ENCODE measurements at places on chromosomes 11 and 22.

DNA sequence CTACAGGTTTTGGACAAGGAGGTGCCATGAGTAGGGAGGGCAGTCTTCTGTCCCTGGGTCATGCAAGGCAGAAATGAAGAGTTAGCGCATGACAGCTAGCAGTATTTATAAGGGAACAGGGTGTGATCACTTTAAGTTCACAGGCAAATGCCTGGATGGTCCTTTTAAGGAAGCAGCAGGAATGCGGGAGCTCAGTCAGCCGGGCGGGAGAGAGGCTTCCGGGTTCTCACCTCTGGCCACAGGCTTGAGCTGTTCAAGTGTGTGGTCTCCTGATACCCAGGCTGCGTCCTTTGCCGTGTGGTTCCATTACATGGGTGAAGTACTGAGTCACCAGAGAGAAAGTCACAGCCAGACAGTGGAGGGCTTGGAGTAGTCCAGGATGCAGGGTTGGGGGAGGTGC is 105.4 kb downstream of the BCR start:
- no peak for DNase-seq
- H3K4me1 ChIP-seq, result peaks cover 10% of the 10 kb centered on the region
- no peaks in the 10 kb centered on the region for H3K27me3 ChIP-seq
- no peaks in the 10 kb centered on the region for H3K36me3 ChIP-seq
- H3K27ac ChIP-seq, result no peak overlapping the region

GRCh38 chr11:72226701-72227100 is 2.1 kb downstream of the INPPL1 start:
- H3K4me1 ChIP-seq, result peaks cover 8% of the 10 kb centered on the region
- H3K4me3 ChIP-seq, result no peak overlapping the region
- no peaks in the 10 kb centered on the region for H3K27me3 ChIP-seq
- no peaks in the 10 kb centered on the region for H3K36me3 ChIP-seq
- no peak for DNase-seq

- no peaks in the 10 kb centered on the region for H3K36me3 ChIP-seq
Observed at GRCh38 chr11:11011617-11012016, 153.8 kb upstream of the ZBED5 start.

- H3K4me3 ChIP-seq, result no peak overlapping the region
- H3K27ac ChIP-seq, result no peak overlapping the region
- H3K27me3 ChIP-seq, result peaks cover 99% of the 10 kb centered on the region
- DNase-seq, result no peak
Observed at GRCh38 chr22:44316393-44317122, 3.8 kb upstream of the SHISAL1 start.

DNA sequence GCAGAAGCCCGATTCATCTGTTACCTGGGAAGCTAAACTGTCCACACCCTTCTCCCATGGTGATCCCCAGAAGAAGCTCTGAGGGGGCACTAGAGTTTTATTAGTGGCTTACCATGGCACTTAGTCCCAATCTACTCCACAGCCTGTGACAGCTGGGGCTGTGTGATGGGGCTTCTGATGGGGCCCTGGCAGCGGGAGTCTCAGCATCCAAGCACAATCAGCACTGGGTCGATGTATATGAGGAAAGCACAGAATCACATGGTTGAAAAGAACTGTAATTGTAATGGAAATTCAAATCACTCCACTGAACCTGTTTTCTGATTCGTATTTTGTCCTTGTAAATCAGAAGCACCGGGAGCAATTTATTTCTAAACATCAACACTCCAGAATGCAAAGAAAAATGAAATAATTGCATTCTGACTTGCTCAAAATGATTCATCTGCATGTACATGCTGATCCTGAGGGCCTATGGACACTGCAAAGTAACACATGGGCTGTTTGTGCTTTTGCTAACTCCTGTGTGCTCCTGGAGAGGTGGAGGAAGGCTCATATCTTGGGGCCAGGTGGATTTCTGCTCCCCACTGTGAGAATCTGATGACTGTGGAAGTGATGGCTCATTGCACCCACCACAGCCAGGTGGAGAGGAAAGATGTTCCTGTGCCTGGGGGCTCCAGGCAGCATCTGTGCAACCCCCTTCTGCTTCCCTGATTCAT is 203.0 kb downstream of the KIRREL3 start:
- H3K27me3 ChIP-seq, result no peaks in the 10 kb centered on the region
- H3K36me3 ChIP-seq, result no peaks in the 10 kb centered on the region
- no peak for DNase-seq
- no peaks in the 10 kb centered on the region for H3K4me1 ChIP-seq
- H3K4me3 ChIP-seq, result no peak overlapping the region

- H3K36me3 ChIP-seq, result no peaks in the 10 kb centered on the region
- H3K27me3 ChIP-seq, result no peaks in the 10 kb centered on the region
- H3K4me1 ChIP-seq, result no peaks in the 10 kb centered on the region
- no peak for DNase-seq
- H3K27ac ChIP-seq, result no peak overlapping the region
Observed at GRCh38 chr11:134364261-134364660, 32.5 kb downstream of the GLB1L2 start.

DNA sequence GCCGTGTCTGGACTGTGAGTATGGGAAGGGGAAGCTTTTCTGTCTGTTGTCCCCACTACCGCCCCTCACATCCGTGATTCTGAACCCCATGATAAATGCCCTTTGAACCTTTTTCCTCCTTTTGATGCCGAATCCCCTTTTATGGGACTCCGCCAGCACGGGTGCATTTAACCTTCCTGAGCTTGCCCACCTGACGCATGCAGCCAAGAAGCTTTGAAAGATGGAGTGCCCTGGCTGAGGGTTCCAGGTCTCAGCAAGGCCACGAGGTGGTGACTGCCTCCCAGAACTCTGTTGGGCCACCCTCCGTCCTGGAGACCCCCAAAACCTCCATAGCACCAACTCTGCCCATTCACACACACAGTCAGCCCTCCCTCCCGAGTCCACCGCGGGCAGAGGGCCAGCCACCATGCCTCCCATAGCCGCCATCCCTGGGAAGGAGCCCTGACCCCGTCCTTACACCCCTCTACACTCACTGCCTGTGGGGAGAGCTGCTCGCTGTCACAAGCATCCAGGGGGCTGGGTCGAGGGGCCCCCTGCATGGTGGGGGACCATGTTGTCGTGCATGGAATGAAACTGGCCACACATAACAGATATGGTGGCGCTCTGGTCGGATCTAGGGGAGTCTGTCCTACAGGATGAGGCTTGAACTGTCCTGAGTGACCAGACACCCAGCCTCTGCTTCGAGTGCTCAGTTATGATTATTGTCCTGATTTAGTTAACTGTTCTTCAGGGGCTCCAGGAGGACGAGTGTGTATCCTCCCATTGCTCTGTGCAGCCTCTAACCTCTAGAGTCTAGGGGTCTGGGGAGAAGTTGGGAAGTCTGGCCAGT is 822 bp upstream of the COMT start:
- peak overlapping the region; percentile 82 for H3K4me3 ChIP-seq
- no peak overlapping the region for H3K27ac ChIP-seq
- H3K36me3 ChIP-seq, result no peaks in the 10 kb centered on the region
- no peaks in the 10 kb centered on the region for H3K27me3 ChIP-seq

DNA sequence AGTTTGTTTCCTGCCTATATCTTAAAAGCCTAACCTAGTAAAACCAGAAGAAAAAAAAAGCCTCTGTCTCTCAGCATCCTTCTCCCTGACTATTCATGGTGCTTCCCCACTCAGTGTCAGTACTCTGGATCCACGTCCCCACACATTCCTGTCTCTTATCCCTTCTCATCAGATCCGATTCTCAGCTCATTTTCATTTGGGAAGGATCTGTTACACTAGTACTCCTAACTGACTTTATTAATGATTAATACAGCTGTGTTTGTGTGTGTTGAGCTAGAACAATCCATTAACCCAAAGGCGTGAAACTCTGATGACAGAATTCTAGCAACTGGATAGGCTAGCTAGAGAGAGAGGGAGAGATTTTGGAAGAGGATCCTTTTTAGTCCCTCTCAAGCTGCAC is 1.5 kb downstream of the PRRG4 start:
- H3K4me1 ChIP-seq, result peaks cover 8% of the 10 kb centered on the region
- H3K27ac ChIP-seq, result no peak overlapping the region
- H3K4me3 ChIP-seq, result no peak overlapping the region
- H3K27me3 ChIP-seq, result no peaks in the 10 kb centered on the region
- no peak for DNase-seq

GRCh38 chr11:132980670-132981069 is 551.6 kb downstream of the OPCML start:
- no peak overlapping the region for H3K27ac ChIP-seq
- no peaks in the 10 kb centered on the region for H3K27me3 ChIP-seq
- H3K4me3 ChIP-seq, result no peak overlapping the region
- no peaks in the 10 kb centered on the region for H3K36me3 ChIP-seq

DNA sequence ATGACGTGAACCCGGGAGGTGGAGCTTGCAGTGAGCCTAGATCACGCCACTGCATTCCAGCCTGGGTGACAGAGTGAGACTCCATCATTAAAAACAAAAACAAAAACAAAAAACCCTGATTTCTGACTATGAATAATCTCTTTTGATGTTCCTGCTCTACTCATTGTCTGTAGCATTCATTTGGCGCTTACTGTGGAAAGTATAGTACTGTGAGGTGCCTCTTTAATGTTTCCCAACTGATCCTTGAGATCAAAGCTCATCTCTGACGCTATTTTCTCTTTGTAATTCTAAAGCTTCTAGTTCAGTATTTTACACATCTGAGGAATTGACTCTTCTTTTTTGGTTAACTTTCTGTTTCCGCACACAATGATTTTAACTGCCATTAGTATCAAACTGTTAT is 60.0 kb downstream of the GRK3 start:
- no peak overlapping the region for H3K4me3 ChIP-seq
- H3K27ac ChIP-seq, result no peak overlapping the region
- no peaks in the 10 kb centered on the region for H3K36me3 ChIP-seq
- no peak for DNase-seq
- no peaks in the 10 kb centered on the region for H3K4me1 ChIP-seq

DNA sequence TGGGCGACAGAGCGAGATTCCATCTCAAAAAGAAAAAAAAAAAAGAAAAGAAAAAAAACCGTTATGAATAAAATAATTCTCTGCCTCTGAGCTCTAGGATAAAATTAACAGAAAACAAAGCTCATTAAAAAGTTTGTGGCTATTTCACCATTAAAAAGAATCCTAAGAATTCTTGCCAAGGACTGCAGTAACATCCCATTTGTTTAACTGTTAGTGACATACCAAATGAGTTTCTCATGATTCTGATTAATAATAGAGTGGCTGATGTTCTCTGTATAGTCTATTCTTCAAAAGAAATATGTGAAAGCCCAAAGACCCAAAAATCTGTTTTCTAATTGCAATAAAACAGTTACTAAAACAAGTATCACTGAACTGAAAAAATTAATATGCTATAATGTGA is 19.7 kb downstream of the CLNS1A start:
- H3K4me1 ChIP-seq, result no peaks in the 10 kb centered on the region
- no peaks in the 10 kb centered on the region for H3K27me3 ChIP-seq
- no peak for DNase-seq

GRCh38 chr11:93659841-93660240 is 1.6 kb upstream of the CEP295 start:
- no peak for DNase-seq
- peaks cover 9% of the 10 kb centered on the region for H3K4me1 ChIP-seq
- H3K27ac ChIP-seq, result no peak overlapping the region
- H3K27me3 ChIP-seq, result no peaks in the 10 kb centered on the region
- no peaks in the 10 kb centered on the region for H3K36me3 ChIP-seq
